ENCODE measurements at places on chromosomes 2 and 18.

- no peak for DNase-seq
Measured at GRCh38 chr2:240575101-240575965, 7.0 kb downstream of the RNPEPL1 start.

- DNase-seq = no peak
Measured at GRCh38 chr2:81304154-81304830, 999.7 kb upstream of the LRRTM1 start.

DNA sequence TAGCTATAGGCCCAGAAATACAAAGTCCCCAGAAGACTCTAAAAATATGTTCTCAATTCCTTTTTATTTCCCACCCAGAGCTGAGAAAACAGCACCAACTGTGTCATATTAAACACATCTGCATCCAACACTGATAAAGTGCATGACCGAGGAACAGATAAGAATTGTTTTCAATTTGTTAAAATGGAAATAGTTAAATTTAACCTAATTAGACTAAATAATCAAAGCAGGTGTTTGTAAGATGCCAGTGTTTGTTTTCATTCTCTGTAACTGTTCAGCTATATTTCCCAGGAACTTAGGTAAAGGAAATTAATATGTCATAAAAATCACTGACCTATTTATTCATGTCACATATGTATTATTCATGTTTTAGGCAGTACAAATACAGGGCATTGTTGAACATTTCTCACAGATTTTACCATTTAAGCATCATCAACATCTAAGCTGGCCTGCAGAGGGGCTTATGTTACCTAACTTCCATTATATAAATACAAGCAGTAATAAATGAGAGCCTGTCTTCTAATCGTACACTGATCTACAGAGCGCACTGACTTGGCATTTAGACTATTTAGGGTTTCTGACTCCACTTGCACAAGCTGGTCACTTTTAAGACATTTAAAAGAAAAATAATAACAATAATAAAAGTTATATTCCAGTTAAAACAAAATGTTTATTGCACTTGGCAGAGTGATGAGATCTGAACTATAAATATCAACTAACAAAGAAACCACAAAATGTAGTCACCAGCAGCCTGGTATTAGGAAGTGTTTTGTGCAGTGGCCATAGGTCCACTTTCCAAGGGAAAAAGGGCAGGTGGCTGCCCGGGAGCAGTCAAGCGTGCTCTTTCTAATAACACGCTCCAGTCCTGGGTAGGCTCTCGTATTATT is 86.6 kb upstream of the ZFP36L2 start:
- DNase-seq = no peak

DNA sequence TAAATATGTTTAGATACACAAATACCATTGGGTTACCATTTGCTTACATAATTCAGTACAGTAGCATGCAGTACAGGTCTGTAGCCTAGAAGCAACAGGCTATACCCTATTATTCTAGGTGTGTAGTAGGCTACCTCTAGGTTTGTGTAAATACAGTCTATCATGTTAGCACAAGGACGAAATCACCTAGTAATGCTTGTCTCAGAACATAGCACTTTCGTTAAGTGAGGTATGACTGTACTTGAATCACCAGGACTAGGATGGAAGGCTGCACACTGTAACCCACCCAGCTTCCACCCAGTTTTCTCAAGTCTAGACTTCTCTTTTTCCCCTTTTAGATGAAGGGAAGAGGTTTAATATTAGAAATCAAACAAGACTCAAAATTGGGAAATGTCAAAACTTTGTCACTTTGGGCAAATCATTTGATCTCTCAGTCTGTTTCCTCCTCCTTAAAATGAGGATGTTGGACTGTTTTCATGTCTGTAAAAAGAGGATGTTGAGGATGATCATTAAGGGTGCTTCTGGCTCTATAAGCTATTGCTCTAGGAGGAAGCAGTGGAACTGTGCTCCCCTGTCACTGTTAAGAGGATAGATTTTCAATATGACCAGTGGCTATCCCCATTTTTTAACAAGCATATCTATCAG is 3.7 kb upstream of the SOCS6 start:
- no peak for DNase-seq

- no peak for DNase-seq
Measured at GRCh38 chr2:164839914-164840457, 1.6 kb downstream of the COBLL1 start.

- DNase-seq = peak; percentile 16
Measured at GRCh38 chr2:127479219-127479825, 47.0 kb downstream of the IWS1 start.

DNA sequence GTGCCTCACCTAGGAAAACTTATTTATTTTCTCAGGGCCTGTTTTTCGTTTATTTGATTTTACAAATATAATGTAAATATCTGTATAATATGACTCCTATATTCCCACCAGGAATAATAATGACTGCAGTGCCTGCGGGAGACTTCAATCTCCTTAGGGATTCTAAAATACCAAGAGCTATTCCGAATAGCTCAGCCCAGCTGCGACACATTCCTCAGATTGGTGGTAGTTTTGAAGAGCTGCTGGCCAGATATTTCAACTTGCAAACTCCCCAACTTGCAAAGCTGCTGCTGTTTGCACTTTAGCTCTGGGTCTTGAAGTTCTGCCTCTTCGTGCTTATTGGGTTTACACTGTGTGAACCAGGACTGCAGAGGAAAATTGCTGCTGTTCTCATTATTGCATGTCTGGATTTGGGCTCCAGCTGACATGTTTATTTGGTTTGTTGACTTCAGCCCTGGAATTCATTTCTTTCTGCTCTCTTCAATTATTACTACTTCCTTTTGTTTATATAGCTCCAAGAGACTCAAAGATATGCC is 480.2 kb upstream of the CHST9 start:
- DNase-seq = no peak

- DNase-seq = no peak
Measured at GRCh38 chr2:175884697-175885393, 117.2 kb downstream of the LNPK start.

GRCh38 chr2:233003658-233004555 is 9.1 kb downstream of the NGEF start:
- DNase-seq = no peak

DNA sequence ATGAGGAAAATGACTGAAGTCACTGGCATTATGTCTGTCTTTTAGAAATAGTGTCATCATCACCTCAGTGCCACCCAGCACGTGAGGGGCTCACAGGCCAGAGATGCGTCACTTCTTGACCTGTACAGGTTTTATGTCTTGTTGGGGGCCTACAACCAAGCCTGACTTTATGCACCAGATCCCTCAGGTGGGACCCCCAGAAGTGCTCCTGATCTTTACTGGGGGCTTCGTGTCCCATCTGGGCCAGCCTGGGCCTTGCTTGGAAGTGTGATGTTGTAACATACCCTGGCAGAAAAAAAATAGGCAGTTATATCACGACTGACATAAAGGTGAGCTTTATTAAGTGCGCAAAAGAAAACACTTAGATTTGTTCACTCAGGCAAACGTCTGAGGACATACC is 21.5 kb upstream of the GNAL start:
- no peak for DNase-seq
